Erythroblast (primary cell): ENCODE measurements at places on chromosomes 5 and 9.

GRCh38 chr5:86679949-86680348 lies 62.2 kb downstream of the COX7C start:
- DNase-seq: no peak

DNA sequence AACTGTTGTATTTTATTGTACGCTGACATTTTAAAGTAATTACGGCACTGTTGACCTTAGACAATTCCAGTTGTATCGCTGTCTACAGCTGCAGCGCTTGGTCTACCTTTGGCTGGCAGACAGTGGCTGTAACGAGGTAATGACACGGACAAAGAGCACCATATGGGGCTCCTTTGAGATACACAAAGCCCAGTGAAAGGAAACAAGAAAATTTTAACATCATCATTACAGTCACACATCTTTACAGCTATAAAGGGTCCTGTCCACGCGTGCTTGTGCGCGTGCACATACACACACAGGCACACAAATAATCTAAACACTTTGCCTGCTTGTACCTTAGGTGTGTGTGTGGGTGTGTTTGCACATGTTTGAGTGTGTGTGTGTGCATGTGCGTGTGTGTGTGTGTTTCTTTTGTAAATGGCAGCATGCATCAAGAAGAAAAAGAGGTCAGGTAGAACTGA lies 946.0 kb downstream of the NR2F1-AS1 start:
- no peak for DNase-seq

DNA sequence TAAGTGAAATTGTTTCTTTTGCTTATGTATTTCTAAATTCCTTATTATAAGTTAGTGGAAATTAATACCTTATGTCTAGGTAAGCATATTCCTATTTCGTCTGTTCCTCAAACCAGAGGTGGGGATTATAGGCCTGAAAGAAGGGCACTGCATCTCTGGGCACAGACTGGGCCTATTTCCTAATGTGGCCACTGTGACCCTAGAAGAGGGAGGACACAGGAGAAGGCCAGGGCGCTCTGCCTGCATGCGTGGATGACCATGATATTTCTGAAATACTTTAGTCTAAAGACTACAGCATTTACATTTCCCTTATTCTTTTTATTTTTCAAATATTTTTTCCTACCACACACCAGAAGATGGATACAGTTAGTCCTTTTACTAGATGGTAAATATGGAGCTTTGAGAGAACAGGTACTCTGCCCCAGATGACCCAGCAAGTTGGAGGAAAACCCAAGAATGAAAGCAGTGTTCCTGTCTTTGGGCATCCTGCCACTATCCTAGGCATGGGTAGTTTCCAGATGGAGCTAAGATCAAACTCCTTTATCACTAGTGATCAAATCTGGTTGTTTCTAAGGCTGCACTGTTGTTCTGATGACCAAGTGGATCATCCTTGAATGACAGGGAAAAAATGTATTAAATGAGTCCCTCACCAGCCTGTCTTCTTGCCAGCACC lies 27.8 kb downstream of the RUSC2 start:
- no peak for DNase-seq

- DNase-seq: no peak
Measured at GRCh38 chr9:133991214-133991921, 756 bp downstream of the VAV2 start.

- DNase-seq: no peak
Measured at GRCh38 chr9:96660692-96661248, 5.7 kb upstream of the PRXL2C start.

DNA sequence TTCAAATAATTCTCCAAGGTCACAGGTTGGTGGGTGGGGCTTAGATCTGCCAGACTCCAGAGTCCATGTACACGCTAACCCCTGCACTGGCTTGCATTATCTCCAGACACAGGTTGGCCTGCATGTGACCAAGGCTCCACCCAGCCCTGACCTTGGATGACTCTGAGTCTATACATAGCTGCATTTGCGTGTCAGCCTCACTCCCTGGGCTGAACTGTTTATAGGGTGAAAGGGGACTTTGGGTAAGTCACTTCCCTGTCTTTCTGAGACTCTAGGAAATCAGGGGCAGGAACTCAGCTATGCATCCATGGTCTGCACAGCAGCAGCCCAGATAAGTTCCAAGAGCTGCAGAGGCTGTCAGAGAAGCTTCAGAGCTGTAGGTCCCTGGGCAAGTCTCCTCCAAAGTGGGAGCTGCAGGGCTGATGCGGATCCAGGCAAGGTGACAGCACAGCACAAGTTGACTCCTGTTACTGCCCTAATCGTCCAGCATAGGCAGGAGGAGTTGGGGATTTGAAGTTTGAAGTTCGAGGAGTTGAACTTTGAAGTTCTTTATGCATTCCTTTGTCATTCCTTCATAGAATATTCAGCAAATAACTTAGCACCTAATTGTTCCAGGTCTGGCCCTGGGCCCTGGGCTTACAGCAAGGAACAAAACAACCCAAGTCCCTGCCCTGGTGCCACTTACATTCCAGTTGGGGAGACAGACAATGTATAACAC lies 53.4 kb downstream of the SLC22A5 start:
- DNase-seq: peak; percentile 99

DNA sequence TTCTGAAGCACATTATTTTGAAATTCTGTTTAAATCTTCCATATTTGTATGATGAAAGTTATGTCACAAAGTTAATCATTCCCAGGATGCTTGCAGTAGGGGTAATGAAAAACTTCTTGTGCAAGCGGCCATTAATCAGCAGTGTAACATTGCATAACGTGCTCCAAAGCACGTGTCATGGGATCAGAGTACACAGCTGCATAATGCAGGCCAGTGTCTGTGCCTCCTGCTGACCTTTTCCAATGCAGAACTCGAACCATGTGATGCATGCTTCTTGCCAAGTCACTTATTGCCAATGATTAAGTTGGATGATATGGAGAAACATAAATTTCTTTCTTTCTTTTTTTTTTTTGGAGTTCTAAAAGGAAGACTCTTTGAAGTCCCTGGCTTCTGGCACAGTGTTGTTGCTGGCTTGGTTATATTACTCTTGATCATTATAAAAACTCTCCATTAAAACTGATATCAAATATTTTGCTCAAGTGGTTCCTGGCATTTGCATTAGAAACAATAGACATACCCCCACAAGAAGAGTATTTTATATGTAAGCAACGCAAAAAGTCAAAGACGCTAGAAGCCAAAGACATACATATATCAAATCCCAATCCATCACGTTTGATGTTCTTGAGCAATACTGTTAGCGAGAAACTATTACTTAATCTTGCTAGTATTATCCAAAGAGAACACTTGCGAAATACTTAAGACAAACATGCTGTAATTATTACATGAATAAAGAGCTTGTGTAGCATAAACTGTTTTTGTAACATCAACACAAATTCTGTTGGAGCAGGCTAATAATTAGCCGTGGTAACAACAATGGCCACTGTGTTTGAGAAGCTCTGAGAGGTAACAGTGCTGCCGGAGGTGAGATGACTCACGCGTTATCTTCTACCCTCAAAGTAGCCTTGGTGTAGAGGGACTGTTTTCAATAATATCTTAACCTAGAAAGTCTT lies 164.2 kb downstream of the AUH start:
- DNase-seq: peak; percentile 52

- DNase-seq: no peak
Measured at GRCh38 chr5:107875833-107876232, 205.1 kb upstream of the EFNA5 start.

DNA sequence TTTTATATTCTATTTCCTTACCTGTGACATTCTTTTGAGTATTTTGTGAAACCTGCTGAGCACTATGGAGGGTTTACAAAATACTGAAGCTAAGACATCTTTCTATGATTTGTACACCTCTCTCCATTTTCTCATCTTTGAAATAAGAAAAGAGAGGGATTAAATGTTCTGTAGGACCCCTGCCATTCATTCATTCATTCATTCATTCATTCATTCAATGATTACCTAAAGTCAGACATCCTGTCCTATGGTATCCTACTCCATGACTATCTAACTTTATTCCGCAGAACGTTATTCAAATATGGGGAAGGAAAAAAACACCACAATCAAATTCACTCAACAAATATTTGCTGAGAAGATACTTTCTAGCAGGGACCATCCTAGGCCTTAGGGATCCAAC lies 51.4 kb downstream of the AP3B1 start:
- DNase-seq: no peak

GRCh38 chr5:149870697-149871096 lies 73.9 kb downstream of the PDE6A start:
- no peak for DNase-seq

GRCh38 chr9:130290291-130291181 lies 25.0 kb downstream of the HMCN2 start:
- no peak for DNase-seq

DNA sequence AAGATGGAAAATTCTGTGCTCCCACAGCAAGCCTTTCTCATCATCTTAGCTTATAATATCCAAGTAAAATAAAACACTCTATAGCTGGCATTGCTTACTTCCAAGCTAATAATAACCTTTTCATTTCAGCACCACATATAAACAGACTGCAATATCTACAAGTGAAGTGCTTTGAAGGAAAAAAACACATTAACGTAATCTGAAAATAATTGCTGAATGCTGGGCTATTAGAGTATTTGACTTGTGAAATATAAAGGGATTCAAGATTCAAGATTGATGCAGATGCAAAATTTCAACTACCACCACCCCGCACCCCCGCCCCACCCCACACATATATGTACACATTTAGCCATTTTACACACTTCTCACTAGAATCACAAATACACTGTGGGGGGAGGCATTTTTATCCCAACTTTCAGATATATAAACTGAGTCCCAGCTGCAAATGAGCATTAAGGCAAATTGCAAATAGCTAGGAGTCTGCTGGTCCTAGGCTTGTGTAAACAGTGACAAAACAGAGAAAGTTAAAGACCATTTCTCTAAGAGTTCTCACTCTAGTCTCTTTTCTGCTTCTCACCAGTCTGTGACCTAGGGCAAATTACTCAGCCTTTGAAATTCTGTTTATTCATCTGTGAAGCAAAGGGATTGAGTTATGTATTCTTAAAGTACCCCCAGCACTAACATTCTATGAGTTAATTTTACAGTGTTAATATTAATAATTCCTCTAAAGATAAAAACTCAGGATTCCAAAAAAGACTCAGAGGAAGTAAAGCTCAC lies 489.4 kb downstream of the PRELID2 start:
- DNase-seq: no peak

DNA sequence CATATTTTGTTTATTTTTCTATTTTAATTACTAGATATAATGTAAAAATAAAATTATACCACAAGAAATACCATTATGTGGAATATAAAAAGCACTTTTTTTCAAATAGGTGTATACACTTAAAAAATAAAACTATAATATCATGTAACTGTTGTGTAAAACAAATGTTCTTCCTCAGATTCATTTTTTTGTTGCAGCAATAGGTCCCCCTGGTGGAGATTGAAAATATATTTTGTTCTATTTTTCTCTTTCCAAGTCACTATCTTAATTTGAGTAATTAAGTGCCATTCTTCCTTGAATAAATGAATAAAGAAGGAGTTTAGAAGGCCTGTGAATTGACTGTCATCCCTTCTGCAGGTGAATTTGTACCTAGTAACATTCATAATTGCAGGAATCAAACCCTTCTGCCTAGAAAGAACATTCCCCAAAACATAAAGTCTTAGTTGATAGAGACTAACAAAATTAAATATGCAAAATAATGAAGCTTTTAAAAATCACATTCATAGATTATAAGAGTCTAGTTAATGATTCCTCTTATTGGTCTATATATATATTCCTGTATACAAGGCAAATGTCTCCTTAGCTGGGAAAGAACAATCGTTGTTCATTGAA lies 23.4 kb downstream of the CETN3 start:
- DNase-seq: peak; percentile 35

DNA sequence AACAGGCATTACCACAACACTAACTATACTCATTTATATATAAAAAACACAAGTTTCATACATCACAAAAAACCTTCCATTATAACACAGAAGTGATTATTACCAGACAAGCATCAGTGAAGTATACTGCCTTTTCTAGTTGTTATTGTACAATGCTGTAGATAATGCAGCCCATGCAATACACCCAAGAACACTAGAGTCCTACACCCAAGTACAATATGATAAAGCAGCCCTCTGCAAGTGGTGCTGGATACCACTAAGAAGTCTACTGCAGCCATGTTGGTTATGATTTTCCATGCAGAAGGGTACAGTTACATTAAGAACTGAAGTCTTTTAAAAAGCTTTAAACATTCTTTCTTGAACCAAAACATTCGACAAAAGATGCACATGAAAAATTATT lies 10.3 kb downstream of the ZFAND5 start:
- no peak for DNase-seq

DNA sequence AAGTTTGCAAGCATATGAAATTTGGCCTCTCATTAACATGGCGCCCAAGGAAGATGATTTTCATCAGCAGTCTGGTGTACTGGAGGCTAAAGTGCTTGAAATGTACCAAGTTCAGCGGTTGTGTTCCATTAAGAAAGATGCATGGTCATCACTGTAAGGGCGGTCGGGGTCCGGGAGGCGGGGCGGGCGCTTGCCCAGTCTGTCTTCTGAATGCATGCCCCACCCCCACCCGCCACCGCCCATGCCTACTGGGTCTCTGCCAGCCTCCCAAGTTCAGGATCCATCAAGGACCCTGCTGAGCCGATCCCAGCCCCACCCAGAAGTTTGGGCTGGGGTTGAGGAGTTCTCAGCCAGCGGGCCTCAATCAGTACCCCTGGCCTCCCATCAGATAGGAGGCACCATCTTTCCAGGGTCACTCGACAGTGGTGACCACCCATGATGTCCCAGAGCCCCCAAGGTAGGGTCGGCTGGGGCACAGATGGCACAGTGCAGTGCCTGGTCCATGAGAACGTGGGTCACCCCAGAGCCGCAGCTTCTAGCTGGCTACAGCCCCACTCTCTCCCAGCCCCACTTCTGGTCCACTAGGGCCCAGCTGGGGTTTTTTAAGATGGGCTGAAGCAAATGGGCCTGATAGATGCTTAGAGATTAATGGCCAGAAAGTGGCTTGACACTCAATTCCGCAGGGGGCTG lies 24.4 kb upstream of the PRDM12 start:
- DNase-seq: no peak

- no peak for DNase-seq
Measured at GRCh38 chr5:59474324-59474723, 419.2 kb downstream of the PDE4D start.
